Stimulated activated CD8-positive, alpha-beta memory T cell treated with anti-CD3 and anti-CD28 coated beads, Interleukin-15, amount 100 ng/mL, for 24 hours (primary cell): ENCODE measurements at places on chromosomes 1 and 21.

DNA sequence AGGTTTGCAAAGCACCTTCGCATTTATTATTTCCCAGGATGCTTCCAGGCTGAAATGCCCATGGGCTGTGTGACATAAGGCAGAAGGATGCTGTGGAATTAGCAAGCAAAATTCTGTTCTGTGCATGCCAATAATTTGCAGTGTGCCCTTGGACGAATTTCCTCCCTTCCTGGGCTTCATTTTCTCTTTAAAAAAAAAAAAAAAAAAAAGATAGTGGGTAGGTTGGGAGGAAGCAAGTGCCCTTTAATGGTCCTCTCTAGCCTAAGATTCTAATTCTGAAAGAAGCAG lies 2.5 kb upstream of the ID3 start:
- no peak for DNase-seq

GRCh38 chr1:117060441-117061317 lies 553 bp downstream of the TTF2 start:
- DNase-seq, result peak; percentile 12

DNA sequence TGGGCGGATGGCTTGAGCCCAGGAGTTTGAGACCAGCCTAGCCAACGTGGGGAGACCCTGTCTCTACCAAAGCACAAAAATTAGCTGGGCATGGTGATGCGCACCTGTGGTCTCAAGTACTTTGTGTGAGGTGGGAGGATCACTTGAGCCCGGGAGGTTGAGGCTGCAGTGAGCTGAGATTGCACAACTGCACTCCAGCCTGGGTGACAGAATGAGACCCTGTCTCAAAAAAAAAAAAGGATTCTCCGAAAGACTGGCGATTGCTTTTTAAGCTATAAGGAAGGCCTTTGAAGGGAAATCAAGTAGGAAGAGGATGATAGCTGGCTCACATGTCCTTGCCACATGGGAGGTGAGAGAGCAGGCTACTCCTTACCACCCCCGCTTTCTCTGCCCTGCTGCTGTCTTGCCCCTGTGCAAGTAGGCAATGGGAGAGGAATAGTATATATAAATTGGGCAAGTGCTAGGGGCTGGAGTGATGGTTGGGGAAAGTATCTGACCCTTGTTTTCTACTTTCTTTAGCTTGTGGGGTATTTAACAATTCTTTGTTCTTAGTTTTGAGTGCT lies 3.8 kb upstream of the LAMTOR5 start:
- DNase-seq, result no peak

DNA sequence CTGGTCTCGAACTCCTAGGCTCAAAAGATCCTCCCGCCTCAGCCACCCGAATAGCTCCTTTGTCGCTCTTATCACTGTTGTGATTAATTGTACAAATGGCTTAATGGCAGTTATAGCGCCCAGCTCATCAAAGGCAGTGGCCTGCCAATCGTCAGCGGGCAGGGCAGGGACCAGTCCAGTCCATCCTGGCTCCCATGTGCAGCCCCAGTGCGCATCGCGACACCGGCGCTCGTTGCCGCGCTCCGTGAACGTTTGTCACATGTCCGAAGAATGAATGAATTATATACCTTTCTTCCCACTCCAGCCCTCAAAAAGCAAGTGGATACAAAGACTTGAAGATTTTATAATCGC lies 18.4 kb downstream of the MTX1 start:
- DNase-seq, result no peak

- DNase-seq, result no peak
These were observed 132.9 kb upstream of the ERG start for GRCh38 chr21:38631206-38631605.

DNA sequence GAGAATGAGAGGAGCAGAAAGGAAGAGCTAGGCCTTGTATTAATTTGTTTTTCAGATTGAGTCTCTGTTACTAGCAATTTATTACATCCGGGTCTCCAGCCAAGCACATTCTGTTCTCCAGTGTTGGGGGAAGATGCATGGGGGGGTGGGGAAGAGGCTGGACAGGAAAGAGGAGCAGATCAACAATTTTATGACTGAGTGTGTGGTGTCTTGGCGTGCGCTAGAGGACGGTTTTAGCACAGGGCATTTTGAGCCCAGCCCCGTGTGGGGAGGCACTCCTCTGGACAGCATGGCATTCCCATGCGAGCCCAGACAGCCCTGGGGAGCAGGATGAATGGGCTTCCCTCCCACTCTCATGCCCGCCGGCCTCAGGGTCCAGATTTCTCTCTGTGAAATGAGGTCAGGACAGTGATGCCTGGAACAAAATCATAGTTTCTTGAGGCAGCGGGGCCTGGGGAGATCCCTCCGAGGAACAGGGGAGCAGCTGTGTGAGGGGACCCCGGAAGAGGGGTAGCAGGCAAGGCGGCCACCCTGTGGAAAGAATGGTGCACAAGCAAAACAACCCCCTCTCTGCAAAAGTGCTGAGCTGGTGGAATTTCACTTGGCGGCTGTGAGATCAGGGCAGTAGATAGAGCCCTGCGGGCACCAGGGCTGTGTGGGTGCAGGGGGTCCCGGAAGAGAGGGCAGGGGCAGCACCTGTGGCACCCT lies 16.3 kb downstream of the SOX13 start:
- DNase-seq, result no peak

- DNase-seq, result no peak
These were observed 432.9 kb downstream of the PLPP3 start for GRCh38 chr1:56146449-56146848.
